Activated CD8-positive, alpha-beta memory T cell treated with anti-CD3 and anti-CD28 coated beads for 1 hour (primary cell): ENCODE measurements at places on chromosomes 7 and 10.

DNA sequence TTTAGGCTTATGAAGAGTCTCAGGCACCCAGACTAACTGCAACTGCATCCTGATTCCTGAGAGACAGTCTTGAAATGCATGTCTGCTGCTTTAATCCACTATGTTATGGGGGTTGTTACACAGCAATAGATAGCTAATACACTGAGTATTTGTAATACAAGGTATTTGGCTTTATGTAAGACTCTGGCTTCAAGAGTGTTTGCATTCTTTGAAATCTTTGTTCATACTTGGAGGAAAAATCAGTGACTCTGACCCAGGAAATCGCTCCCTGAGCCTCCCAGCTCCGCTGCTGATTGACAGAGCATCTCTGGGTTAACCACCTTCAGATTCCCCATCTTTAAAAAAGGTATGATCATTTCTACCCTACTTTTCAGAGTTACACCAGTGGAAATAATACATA, 133.9 kb downstream of the MTPAP start:
- no peak for DNase-seq

DNA sequence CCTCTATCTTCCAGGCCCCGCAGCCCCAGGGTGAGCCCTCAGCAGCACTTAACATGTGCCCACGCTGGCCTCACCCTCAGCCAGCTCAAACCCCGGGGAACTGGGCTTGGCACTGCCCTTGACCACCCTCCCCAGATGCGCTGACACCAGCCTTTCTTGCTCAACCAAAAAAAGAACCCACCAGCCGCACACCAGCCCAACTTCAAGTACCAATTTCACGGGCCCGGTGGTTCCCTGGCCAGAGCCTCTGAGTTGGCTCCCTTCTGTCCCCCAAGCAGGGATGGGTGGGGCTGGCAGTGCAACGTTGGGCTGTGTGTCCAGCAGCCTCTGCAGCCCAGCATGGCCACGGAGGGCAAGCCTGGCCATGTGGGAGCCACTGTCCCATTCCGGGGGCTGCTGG, 96.3 kb downstream of the COL13A1 start:
- DNase-seq, result no peak

GRCh38 chr7:5429857-5430611, 6.4 kb upstream of the TNRC18 start:
- no peak for DNase-seq

DNA sequence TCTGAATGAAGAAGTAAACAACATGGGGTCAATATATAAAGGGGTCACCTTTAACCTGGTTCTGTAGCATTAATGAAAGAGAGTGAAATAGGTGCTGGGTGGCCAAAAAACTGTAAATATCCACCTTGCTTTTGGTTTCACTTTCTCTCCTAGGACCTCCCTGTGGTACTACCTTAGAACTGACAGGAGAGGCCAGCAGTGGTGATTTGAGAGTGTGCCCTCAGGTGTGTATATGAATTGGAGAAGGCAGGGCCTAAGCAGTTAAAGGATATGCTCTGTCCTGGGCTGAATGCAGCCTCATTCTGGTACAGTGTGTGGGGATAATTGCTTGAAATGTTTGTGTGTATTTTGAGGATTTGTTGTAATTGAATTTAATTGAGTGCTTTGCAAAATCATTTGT, 62.0 kb downstream of the BBS9 start:
- DNase-seq, result no peak

DNA sequence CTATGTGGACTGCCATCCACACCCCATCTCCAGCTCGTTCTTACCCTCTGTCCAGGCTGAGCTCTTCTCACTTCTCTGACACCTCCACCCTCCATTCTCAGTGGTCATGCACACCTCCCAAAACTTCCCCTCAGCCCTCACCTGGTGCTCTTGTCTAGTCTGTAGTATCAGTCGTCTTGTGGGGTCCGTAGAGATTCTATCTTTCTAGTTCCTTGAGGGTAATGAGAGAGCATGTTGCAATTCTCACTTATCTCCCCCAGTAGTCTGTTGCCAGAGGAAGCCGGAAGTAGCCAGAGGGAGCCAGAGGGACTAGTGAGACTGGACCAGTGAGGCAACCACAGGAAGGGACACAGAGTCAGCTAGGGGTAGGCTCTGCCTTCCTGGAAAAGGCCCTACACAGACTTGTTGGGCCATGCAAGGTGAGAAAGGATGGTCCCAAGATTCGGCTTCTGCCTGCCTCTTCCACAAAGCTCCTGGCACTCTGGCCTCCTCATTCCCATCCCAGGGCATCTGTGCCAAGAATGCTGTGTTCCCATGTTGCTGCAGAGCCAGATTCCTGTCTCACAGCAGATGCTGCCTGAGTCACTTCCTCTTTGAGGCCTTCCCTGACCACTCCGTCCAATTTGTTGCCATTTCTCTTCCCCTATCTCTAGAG, 50.6 kb upstream of the DUSP5 start:
- no peak for DNase-seq

DNA sequence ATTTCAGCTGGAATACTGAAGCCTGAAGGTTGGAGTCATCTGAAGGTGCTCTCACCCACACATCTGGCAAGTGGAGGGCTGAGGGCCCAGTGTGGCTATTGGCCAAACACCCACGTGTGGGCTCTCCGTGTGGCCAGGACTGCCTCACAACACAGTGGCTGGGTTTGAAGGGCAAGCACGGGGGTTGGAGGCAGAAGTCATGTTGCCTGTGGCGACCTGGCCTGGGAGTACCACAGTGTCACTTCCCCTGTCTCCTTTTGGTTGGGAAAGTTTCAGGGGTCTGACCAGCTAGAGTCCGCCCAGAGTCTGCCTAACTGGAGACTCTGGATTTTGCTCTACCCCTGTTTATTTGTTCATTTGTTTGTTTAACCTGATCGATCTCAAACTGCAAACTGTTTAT, 169.5 kb downstream of the DNAJB6 start:
- no peak for DNase-seq

- DNase-seq, result no peak
These were observed at the start of gene DLX6 for GRCh38 chr7:97005183-97006054. DLX6 (plus strand) TSS chr7:97005553; CDS start chr7:97005978, 425 bp downstream.

- no peak for DNase-seq
These were observed 280.8 kb downstream of the TNS3 start for GRCh38 chr7:47301105-47301477.

GRCh38 chr7:117405519-117405918, 21.8 kb downstream of the ASZ1 start:
- DNase-seq, result no peak
